AG08395 (cell line): ENCODE measurements at places on chromosomes 1 and 21.

- DNase-seq = peak; percentile 90
Observed at GRCh38 chr21:44792702-44793591, 8.7 kb downstream of the UBE2G2 start.

DNA sequence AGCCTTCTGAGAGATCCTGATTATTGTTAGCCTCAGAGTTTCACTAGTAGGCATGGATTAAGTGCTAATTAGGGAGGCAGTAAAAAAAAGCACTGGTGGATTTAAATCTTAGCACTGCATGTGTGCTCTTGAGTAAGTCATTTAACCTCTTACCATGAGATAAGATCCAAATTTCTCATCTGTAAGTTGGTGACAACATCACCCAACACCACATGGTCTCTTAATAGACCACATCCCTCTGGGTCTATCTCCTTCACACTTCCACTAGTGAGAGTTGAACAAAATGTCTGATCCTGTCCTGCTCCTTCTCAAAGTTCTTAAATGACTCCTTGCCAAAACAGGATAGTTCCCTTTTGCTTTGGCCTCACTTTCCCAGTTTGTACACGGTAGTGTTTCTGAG, 29.5 kb upstream of the DMRTA2 start:
- no peak for DNase-seq

DNA sequence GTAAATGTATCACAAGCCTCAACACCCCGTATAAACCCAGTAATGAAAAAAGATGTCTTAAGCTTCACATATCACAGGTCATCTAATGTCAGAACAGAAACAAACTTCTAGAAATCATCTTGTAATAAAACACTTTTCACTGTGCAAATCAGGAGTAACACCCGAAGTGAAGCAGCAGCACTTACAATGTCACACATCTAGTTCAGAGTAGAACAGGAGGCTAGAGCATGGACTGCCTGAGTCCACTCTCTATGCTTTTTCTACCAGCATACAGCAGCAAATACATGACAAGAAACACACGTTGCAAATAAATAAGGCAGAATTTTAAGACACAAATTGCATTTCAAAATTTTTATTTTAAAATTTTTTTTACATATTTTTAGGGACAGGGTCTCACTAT, 57.2 kb downstream of the AKT3 start:
- DNase-seq = no peak

GRCh38 chr1:90210633-90211491, 216.0 kb downstream of the ZNF326 start:
- no peak for DNase-seq

DNA sequence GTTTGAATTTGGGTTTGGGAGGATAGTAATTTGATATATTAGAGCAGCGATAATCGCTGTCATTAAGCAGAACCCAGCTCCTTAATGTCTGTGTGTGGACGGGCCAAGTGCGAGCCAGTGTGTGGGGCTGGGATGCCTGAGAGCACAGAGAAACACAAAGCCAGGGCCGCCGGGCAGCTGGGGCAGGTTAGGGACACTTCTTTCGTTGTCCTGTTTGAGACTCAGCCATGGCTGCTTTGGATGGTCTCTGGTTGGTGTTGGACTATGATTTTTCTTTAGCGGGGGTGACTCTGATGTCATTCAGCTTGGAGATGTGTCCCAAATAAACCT, 33.4 kb downstream of the ABCG1 start:
- DNase-seq = no peak

- no peak for DNase-seq
Observed at GRCh38 chr1:117642963-117643362, 37.1 kb downstream of the TENT5C start.

DNA sequence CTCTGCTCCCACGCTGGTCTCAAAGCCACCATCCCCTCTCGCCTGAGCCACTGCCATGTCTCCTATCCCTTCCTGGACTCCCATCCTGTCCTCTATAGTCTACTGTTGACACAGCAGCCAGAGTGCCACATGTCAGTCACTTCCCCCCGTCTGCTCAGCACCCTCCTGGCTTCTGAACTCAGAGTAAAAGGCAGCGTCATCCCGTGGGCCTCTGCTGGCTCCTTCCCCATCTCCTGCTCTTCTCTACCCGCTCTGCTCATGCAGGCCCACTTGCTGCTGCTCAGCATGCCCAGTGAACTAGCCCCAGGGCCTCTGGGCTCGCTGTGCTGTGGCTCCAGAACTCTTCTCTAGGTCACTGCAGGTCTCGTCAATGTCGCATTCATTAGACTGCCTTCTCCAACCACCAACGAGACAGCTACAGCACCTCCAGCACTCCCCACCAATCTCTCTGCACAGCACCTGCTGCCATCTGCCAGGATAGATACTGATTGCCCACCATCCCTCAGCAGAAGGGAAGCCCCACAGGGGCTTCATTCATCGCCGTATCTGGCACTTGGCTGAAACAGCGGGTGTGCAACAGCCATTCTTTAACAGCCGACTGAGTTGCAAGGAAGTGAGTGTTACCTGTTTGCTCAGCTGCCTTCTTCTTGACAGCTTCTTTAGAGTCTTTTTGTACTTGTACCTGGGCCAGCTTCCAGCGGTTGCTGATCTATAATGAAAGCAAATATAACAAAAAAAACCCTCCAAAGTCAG, 11.8 kb upstream of the SRM start:
- no peak for DNase-seq

- DNase-seq = peak; percentile 2
Observed at GRCh38 chr1:77350012-77350770, 68.4 kb downstream of the AK5 start.

GRCh38 chr1:119477710-119478109, 29.3 kb upstream of the HSD3B1 start:
- no peak for DNase-seq

- DNase-seq = no peak
Observed at GRCh38 chr1:110896090-110896489, 23.1 kb downstream of the CD53 start.

GRCh38 chr1:25562101-25562927, 18.9 kb downstream of the LDLRAP1 start:
- no peak for DNase-seq

GRCh38 chr1:45275054-45275453, 51.6 kb upstream of the HPDL start:
- DNase-seq = no peak

GRCh38 chr1:26459148-26459547, 13.1 kb upstream of the HMGN2 start:
- no peak for DNase-seq

GRCh38 chr1:7940745-7941436, at the start of gene TNFRSF9:
Gene TNFRSF9, minus strand, starts transcription at chr1:7940839. Its CDS starts 845 bp downstream, at chr1:7939994.
- no peak for DNase-seq

DNA sequence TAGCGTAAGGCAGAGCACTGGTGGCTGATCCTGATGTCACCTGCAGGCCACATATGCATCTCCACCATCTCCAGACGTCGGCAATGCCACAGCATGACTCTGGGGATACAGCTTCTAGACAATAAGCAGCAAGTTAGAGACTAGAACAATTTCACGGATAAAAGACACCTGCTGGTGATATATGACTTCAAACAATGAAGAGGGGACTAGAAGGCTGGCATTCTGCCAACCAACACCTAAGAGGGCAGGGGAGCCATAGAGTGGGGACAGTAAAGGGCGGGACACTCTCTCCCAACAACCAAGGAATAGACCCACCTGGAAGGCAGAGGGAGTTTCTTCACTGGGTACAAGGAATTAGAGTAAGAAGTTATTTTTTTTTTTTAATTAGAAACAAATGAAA, 126.7 kb downstream of the SIM2 start:
- no peak for DNase-seq

DNA sequence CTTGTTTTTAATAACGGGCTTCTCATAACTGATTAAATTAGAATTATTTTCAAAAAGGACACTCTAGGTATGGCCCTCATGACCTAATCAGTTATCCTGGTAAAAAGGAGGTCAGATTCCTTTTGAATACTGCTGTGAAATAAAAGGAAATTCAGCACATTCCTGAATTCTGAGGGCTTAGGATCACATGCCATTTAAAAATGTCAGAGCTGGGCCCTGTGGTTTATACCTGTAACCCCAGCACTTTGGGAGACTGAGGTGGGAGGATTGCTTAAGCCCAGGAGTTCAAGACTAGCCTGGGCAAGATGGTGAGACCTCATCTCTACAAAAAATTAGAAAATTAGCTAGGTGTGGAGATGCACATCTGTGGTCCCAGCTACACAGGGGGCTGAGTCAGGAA, 18.0 kb upstream of the RABGGTB start:
- peak; percentile 4 for DNase-seq

GRCh38 chr1:5885471-5886139, 106.6 kb downstream of the NPHP4 start:
- no peak for DNase-seq

- no peak for DNase-seq
Observed at GRCh38 chr1:168742994-168743650, 14.1 kb upstream of the DPT start.

DNA sequence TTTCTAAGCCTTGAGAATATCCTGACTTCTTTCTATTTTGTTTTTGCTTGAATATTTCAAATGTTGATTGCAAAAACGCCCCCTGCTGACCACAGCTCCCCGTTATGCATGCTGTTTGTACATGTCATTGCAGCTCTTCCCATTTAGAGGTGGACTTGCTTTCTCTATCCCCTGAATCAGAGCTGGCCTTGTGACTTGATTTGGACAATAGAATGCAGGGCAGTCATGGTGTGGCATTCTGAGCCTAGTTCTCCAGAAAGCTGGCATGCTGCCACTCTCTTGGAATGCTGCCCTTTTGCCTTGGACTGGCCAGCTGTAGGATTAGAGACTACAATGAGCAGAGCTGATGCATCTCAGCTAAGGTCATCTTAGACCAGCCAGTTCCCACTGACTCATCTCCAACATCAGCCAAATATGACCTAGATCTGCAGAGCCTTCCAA, 1561.5 kb downstream of the MRPL39 start:
- no peak for DNase-seq

DNA sequence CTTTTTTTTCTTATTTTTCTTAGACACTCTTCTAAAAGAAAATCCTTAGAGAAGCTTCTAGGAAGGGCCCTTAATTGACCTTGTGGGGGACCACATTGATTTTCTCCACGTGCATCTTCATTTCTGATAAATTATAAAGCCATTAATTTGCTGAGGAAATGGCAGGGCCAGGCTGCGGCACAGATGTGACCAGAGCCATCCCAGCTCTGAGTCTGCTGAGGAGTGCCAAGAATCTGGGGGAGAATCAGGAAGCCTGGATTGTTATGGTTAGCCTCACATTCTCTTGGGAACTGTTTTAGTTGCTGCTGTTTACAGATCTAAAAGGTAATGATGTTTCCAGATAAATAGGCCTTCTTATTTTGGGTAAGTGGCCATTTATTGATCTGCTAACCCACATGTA, 16.2 kb downstream of the PROX1 start:
- DNase-seq = no peak

- no peak for DNase-seq
Observed at GRCh38 chr1:105310063-105310462, 1560.4 kb downstream of the AMY1C start.

DNA sequence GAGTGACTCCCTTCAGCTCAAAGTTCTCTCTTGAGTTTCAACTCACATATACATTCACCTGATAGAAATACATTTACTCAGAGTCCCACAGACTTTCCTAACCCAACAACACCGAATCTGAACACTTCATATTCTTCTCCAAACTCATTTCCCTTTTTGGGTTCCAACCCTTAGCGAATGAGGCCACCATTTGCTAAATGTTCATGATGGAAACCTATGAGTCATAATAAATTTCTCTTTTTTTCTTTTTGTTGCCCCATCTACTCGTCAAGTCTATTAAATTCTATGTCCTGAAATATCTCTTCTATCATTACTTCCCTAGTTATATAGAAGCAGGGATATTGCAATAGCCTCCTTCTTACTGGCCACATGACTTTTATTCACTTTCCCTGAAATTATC, 100.1 kb downstream of the HLX start:
- DNase-seq = no peak

GRCh38 chr1:226491093-226491850, 57.3 kb upstream of the STUM start:
- no peak for DNase-seq

GRCh38 chr1:88890791-88891317, 513 bp downstream of the GTF2B start:
- DNase-seq = peak; percentile 16

- no peak for DNase-seq
Observed at GRCh38 chr1:184082541-184083415, 31.2 kb downstream of the TSEN15 start.

DNA sequence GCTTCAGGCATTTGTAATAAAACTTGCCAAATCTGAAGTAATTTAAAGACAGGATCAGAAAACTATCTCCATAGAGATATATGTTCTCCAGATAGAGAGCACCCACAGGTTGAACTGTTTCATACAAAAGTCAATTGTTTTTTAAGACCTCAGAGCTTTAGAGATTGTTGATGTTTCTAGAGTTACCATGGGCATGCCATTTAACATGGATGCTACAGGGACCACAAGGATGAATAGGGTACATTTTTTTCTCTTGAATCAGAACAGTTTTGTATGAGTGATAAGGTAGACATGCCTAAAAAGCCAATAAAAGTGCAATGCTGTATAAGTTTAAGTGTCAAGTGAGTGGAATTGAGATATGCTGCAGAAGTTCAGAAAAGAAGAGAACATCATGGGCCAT, 511.0 kb upstream of the CAMK1G start:
- no peak for DNase-seq

GRCh38 chr1:57951390-57951789, 527.5 kb upstream of the DAB1 start:
- no peak for DNase-seq
